NCI-H524 treated with DMSO at 0.1 percent for 48 hours (cell line): ENCODE measurements at places on chromosomes 16 and 17.

DNA sequence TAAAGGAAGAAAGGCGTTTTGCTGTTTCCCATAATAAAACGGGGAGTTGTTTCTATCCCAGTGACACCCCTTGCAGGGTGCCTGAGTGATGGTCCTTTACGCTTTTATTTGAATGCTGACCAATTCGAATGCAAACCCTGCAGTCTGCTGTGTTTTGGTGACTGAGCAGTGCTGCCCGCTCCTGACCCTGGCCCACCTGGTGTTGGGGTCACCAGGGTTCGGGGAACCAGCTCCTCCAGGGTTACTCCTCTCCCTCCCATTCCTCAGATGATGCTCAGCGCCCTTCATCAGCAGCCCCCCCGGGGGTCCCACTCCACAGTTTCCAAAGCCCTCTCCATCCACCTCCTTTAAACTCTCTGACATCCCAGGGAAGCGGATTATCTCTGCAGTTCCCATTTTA, 6.0 kb downstream of the CA4 start:
- DNase-seq, result no peak

- DNase-seq, result peak; percentile 56
Observed at GRCh38 chr17:17702449-17703139, 21.3 kb downstream of the RAI1 start.

GRCh38 chr17:78381601-78382232, 3.3 kb downstream of the PGS1 start:
- no peak for DNase-seq

DNA sequence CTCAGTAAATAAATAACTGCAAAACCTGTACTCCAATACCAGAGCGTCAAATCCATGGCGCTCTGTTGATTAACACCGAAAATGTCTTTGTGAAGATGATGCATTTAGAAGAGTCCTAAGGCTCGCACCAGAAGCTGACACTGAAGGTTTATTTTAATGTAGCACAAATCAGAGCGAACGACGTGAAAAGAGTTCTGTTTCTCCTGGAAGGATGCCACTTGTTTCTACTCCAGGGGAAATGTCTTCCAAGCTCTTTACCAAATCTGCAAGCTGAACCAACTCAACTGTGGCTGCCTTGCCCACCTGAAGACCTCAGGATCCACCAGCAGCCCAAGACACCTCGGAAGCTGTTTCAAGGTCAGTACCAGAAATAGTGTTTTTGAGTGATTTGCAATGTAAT, 194.4 kb upstream of the MAF start:
- DNase-seq, result no peak

- DNase-seq, result no peak
Observed at GRCh38 chr17:27547301-27547683, 83.7 kb upstream of the LGALS9 start.

DNA sequence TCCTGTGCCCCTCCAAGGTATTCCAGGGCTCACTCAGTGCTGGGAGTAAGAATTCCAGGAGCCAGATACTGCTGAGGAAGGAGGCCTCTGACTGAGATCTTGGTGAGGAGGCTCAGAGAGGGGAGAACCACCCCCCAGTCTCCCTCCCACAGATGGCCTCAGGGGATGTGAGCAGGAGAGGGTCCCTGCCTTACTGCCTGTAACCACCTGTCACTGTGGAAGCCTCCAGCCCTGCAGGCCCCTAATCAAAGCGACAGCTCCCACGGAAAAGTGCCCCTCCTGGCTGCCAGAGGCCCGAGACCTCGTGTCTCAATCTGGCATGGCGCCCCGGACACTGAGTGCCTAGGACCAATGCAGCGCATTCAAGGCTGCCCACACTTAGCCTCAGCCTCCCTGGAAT, 7.7 kb upstream of the C17orf113 start:
- DNase-seq, result no peak

GRCh38 chr17:49638818-49639217, 39.1 kb downstream of the SPOP start:
- DNase-seq, result no peak

- no peak for DNase-seq
Observed at GRCh38 chr16:50136399-50136798, 16.7 kb upstream of the TENT4B start.

GRCh38 chr17:27324771-27325339, 30.9 kb downstream of the WSB1 start:
- no peak for DNase-seq

DNA sequence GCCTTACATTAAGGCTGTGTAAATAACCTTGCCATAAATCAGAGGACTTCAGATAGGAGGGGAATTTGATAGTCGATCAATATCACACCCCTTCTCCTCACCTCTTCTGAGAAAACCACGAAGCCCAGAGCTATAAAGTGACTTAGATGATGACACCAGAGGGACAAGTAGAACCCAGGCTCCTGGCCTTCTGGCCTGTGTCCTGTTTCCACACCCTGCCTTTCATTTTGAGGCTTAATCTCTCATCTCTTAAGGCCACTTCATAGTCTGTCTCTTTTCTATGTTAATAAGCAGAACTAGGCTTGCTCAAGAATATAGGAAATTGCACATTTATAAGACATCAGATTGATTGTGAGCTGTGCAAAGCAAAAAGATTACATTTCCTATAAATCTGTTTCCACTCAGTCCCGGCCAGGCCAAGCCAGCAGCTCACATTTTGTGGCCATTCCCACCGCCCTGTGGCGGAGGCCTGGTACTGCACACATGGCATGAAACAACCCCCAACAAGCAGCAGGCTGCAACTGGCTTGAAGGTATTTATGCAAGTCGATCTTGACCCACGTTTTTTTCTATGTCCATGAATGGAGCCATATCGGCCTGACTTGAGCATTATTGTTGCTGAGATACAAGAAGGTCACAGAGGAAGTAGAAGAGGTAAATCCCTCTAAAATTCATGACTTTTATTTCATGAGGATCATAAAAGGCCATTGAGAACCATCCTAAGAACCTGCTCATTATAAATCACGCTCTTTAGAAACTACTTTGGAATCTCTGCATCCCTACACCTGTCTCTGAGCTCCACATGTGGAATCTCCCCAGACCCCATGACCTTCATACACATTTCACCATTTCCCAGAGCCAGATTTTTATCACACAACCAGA, 93.7 kb downstream of the PMP22 start:
- no peak for DNase-seq

DNA sequence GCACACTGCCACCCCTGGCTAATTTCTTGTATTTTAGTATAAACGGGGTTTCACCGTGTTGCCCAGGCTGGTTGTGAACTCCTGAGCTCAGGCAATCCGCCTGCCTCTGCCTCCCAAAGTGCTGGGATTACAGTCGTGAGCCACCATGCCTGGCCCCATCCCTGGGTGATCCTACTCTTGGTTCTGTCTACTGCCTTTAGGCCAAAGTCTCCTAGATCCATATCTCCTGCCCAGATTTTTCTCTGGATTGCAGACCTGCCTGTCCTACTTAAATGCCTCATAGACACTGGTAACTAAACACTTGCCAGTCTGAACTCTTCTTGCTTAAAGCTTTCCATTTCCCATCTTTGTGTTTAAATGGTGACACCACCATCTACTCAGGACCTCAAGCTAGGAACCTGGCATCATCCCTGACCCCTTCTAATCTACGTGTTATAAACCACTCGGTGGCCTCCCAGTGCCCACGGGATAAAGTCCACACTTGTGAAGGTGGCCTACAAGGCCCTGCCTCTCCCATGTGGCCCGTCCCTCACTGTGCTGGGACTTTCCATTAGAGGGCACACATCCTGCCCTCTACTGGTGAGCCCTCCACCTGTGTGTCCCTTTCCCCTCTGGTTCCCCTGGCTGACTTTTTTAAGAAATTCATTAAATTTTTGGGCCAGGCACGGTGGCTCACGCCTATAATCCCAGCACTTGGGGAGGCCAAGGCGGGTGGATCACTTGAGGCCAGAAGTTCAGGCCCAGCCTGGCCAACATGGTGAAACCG, 51.1 kb downstream of the USP43 start:
- DNase-seq, result no peak

DNA sequence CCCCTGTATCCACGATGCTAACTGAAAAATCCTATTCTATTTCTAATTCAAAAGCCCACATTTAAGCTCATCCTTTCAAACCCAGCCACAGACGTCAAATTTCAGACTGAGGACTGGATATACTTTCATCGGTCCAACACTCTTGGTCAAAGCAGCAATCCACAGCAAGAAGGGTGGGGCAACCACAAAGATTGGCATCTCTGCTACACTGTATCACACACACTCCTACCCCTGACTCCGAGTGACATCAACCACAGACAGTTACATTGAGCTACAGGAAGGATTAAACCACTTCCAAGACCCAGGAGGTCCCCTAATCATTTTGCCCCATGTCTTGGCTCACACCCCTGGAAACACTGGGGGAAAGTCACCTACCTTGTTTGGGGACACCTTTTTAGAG, 61.3 kb downstream of the GRIN2A start:
- no peak for DNase-seq

- no peak for DNase-seq
Observed at GRCh38 chr16:48537275-48537674, 72.7 kb downstream of the N4BP1 start.

- no peak for DNase-seq
Observed at GRCh38 chr17:7406235-7406825, 1.3 kb upstream of the NLGN2 start.

GRCh38 chr16:24117680-24118079, 138.5 kb upstream of the CACNG3 start:
- DNase-seq, result no peak

GRCh38 chr17:73091770-73092522, 542 bp downstream of the SLC39A11 start:
- no peak for DNase-seq

DNA sequence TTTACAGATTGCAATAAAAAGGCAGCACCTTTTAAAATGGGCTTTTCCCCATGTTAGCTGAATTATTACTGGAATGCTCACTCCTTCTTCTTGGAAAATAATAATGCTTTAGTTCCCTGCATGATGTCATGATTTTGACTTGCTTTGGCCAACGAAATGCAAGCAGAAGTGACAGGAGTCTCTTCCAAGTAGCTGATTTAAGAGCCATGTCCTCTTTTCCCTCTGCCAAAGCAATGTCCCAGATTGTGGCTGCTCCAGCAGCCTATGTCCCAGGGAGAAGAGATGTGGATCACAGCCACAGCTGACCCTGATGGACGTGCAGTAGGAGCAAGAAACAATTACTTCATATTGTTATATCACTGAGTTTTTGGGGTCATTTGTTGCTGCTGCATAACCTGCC, 246.6 kb downstream of the HAPSTR1 start:
- DNase-seq, result no peak

GRCh38 chr16:68756239-68756915, 19.3 kb downstream of the CDH1 start:
- no peak for DNase-seq

DNA sequence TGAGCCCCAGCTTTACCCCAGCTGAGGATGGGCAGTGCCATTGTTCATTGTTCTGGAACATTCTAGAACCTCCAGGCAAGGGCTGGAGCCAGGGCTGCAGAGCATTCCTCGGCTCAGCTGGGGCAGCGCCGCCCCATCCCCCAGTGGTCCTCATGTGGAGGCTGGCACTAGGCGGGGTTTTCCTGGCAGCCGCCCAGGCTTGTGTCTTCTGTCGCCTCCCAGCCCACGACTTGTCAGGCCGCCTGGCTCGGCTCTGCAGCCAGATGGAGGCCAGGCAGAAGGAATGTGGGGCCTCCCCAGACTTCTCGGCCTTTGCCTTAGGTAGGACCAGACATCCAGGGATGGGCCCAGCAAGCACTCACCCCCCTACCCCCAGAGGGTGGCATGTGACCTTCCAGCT, at the start of gene TMEM95:
Gene TMEM95 (plus strand): TSS at position 104 of the 400 bp plus-strand sequence. CDS start 49 bp downstream, at position 153.
- no peak for DNase-seq

DNA sequence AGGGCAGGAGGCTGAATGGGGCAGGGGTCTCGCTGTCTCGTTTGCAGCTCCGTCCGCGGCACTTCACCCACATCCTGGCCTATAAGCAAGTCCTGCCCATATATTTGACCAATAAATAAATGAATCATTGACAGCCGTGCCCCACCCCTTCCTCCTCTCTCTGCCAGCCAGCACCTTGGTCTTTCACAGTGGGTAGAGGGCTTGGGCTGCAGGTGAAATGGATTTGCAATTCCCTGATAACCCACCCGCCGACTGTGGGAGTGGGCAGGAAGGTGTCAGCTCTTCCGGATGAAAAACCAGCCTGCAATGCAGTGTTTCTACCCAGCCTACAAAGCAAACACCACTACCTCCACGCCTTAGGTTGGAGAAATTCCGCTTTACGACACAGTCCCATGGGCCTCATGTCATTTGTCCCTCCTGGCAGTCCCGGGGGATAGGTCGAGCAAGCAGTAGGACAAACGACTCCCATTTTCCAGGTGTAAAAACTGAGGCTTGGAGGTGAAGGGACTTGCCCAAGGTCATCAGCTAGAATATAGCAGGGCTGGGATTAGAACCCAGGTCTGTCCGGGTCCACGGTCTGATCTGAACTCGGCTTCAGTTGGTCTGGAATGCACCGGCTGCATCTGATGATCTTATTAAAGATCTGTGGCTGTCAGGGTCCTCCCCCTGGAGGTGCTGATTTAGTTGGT, 79.0 kb downstream of the ABCC1 start:
- no peak for DNase-seq

GRCh38 chr16:78817200-78817739, 717.8 kb downstream of the WWOX start:
- DNase-seq, result no peak

DNA sequence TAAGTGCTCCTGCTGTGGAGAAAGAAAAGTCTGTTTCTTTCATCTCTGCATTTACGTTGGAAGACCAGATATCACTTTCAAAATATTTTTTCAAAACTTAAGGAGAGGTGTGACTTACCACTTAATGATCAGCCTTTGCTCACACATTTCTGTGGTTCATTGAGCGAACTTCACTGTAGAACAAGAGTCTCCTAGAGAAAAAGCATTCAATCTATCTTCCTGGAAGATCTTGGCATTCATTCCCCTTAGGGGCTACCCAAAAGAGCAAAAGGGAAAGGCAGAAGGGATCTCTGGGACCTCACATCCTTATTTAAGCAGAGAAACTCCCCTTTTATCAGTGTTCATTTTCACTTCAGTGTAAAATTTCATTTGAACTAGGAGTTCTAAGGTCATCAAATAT, 61.2 kb downstream of the HS3ST3A1 start:
- DNase-seq, result no peak
